CD4-positive, alpha-beta T cell treated with Interleukin-2 at 100 ng/mL for 4 hours (primary cell): ENCODE measurements at places on chromosomes 7 and 10.

DNA sequence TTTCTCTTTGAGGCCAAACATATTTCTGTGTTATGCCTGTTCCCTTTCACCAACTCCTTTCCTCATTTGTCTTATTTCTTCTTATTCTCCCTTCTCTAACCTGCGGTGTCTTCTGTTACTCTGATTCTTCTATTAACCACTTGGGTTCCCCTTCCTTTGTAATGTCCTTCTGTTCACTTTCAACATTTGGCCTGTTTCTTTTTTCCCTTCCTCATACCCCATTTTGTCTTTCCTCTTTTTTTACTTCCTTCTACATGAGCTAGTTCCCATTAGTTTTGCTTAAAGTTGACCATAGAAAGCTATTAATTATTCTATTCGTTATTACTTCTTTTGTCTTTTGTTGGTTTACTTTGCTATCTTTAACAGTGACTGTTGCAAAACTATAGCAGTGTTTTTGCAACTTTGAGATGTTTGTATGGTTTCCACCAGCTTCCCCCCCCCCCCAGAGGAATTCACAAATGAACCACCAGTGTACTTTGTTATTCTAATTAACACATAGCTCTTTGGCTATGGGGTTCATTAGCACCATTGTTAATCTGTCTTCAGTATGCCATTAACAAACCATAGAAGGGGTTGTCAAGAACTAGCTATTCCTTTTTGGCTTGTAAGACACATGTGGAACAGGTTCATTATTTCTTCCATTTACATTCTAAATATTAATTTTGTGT lies 2.9 kb downstream of the LRGUK start:
- DNase-seq: no peak

DNA sequence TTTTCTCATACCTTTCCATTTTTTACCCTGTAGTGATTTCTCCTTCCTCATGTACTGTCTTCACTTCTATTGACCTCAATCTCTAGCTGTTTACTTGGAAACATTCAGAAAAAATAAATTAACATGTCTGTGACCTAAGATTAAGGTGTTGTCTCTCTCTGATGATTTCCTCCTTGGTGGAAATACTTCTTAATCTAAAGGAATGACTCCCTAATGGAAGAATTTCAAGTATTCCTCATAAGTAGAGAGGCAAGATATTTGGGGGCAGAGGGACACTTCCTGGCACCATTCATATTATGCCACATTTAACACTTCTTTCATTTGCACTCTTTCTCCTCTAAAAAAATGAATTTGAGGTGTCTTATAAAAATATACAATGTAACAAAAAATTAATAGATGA lies 202.8 kb downstream of the NEBL start:
- DNase-seq: no peak

DNA sequence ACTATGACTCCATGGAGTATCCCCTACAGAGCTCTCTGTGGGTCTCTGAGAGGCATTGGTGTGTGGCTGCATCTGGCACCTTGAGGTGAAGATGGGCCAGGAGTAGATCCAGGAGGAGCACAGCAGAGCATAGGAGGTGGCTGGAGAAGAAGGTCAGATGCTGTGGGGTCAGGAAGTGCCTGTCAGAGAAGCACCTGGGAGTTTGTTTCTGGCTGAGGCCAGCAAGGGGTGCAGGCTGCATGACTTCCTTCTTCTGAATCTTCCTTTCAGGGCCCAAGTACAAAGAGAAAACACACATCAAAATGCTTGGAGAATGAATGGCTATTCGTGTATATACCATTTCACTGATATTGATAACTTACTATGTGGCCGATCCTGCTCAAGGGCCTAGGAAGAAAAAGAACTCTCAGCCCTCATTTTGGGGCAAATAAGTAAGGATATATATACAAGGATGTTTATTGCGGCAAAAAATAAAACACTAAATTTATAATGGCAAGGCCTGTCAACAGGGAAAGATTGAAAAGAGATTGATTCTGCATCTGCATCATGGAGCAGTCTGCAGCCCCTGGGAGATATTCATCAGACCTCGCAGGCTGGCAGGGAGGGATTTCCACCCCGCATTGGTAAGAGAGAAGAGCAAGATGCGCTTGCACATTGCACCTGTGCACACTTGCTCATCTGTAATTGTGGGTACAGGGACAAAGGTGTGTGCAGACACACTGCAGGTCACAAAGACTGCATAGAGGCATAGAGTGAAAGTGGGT lies 39.2 kb downstream of the PTPRE start:
- DNase-seq: no peak

- DNase-seq: no peak
These were observed 687 bp downstream of the EPDR1 start for GRCh38 chr7:37920849-37921805.

- no peak for DNase-seq
These were observed 152.0 kb downstream of the CAMK1D start for GRCh38 chr10:12501324-12501723.

- DNase-seq: no peak
These were observed 1.0 kb upstream of the COL13A1 start for GRCh38 chr10:69800665-69801064.

GRCh38 chr10:83374741-83375140 lies 764.6 kb upstream of the GHITM start:
- DNase-seq: no peak

GRCh38 chr7:80891259-80891544 lies 27.6 kb downstream of the SEMA3C start:
- DNase-seq: no peak

- DNase-seq: no peak
These were observed 77.8 kb upstream of the SH2B2 start for GRCh38 chr7:102208826-102209225.

DNA sequence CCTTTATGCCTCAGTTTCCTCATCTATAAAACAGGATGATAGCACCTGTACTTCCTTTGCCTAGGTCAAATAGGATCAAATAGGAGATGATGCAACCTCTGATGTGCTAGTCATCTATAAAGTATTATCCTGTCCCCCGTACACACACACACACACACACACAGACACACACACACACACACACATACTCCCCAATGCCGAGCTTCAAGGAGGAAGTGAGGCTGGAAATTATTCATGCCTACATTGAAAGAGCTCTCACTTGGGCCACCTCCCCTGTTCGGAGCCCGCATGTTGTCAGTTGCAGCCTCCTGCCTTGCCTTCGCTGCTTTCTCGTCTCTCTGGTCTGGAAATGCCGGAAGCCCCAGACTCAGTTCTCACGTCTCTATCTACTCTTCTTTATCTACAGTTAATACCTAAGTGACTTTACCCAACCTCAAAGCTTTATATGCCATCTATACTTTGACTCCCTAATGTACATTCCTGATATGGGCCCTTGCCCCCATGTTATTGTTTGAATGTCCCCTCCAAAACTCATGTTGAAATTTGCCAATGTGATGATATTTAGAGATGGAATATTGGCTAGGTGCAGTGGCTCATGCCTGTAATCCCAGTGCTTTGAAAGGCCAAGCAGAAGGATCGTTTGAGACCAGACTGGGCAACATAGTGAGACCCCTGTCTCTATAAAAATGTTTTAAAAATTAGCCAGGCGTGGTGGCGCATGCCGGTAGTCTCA lies 6.9 kb upstream of the UBE2H start:
- no peak for DNase-seq

GRCh38 chr7:34025600-34025999 lies 120.3 kb downstream of the BMPER start:
- DNase-seq: no peak

GRCh38 chr10:118900617-118901016 lies 128.9 kb upstream of the NANOS1 start:
- no peak for DNase-seq

- no peak for DNase-seq
These were observed 1.3 kb downstream of the TYSND1 start for GRCh38 chr10:70145166-70145665.

DNA sequence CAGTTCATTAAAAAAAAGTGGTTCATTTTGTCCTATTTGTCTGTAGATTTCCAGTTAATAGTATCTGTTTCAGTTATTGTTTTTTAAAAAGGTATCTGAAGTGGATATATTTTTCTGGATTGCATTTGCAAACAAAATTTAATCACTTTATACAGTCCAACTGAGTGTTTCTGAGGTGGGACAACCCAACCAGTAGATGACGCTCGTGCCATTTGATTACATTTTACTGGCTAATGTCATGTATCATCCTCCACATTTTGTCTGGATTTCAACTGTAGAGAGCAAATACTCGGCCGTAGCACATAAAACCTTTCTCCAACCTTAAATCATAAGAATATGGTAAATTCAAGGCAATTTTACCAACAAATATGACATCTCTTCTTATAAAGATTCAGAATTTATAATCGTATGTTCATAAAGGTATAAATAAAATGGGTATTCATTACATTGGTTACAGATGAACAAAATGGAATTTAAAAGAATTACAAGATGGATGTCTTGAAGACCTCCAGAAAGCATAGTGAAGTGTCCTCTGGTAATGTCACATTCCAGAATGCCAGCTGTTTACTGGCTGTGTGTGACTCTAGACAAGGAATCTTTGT lies 789.0 kb downstream of the PHTF2 start:
- DNase-seq: no peak

DNA sequence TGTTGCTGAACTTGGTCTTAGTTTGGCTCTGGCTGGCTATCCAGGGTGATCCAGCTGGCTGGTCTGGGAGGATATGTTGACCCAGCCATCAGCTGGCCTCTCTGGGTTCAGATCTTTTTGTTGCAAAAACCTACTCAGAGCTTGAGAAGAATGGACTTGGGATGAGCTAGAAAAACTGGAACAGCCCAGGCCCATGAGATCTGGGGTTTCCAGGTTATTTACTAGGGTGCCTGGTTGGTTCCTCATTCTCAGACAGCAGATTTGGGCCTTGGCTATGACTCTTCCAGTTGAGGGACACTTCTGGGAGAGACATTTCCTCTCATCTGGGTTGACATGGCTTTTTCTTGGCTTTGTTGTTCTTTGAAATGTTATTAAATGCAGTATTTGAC lies 116.6 kb downstream of the ADCY1 start:
- DNase-seq: no peak

- no peak for DNase-seq
These were observed 89.3 kb downstream of the NPY start for GRCh38 chr7:24372961-24373955.
